ENCODE measurements at places on chromosomes 4 and X.

GRCh38 chr4:76709772-76710090 is 188.2 kb downstream of the SOWAHB start:
- DNase-seq, result no peak

DNA sequence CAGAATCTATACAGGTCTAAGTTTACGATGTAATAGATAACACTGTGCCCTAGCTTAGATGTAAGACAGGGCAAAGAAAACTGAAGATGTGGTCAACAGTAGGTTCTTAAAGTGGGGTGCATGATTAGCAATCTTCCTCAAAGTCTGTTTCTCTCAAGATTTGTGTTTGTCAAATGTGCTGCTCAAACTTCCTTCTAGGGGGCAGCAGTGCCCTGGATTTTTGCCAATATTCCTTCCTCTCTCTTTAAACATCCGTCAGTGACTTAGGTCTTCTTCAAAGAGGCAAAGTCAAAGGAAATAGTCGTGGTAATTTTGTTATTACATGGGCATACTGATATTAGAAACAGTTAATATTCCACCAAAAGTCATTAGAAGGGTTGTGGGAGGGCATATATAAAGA is 4.2 kb upstream of the PDHA2 start:
- no peak for DNase-seq

- DNase-seq, result no peak
These were observed 6.0 kb upstream of the PDLIM3 start for GRCh38 chr4:185541251-185541727.

DNA sequence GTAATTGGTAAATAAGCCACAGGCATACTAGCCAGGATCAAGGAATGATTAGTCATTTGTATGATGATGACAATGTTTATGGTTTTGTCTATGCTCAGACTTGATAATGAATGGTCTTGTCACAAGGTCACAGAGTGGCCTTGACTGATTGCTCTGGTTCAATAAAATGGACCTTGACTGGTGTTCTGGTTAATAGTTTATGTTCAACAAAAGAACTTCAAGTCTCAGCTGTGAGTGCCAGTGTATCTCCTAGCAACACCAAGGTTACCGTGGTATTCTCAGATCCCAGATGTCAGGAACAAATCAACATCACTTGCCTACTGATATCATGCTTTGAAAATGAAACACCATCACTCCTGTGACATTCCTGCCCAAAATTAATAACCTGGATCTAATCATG is 16.3 kb upstream of the LRAT start:
- DNase-seq, result no peak

- no peak for DNase-seq
These were observed 64.1 kb downstream of the FAM184B start for GRCh38 chr4:17717301-17717700.

GRCh38 chrX:48998391-48998790 is 3.7 kb downstream of the GRIPAP1 start:
- DNase-seq, result no peak

GRCh38 chr4:46844325-46844917 is 64.6 kb downstream of the COX7B2 start:
- DNase-seq, result no peak

- DNase-seq, result no peak
These were observed 99.7 kb downstream of the RASL11B start for GRCh38 chr4:52961666-52962412.

DNA sequence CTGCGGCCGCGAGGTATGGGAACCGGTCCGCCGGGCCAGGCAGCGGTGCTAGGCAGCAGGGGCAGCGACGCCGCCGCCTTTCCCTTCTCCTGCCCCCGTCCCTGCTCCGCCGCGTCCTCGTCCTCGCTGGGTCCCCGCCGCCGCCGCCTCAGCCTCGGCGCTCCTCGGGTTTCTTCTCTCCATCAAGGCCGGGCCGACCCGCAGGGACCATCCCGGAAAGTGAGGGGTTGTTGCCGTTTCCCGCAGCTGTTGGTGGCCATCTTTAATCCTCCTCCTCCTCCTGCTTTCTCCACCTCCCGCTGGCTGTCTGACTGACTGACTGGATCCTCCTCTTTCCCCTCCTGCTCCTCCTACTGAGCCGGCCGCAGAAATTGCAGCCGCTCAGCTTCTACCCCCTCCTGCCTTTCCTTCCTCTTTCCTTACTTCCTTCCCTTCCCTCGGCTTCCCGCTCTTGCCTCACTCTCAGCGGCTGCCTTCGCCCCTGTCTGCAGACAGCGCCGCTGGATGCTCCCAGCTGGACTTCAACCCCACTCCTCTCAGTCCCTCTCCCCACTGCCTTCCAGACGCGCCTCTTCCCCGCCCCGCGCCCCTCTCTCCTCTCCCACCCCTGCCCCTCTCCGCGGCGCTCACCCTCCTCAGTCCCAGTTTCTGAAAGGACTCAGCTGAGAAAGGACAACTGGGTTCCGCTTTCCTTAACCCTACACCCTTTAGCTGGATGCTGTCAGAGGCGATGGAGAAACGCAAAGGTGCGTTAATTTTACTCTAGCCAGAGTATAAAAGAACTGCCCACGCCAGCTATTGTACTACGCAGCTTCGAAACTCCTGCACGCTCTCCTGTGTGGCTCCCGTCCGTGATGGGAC is at the start of gene WDFY3:
WDFY3 (minus strand) TSS at position 309 of the 861 bp plus-strand sequence. CDS start 106,099 bp downstream, outside the sequence.
- DNase-seq, result no peak

GRCh38 chr4:44287505-44287904 is 161.1 kb downstream of the KCTD8 start:
- DNase-seq, result no peak

DNA sequence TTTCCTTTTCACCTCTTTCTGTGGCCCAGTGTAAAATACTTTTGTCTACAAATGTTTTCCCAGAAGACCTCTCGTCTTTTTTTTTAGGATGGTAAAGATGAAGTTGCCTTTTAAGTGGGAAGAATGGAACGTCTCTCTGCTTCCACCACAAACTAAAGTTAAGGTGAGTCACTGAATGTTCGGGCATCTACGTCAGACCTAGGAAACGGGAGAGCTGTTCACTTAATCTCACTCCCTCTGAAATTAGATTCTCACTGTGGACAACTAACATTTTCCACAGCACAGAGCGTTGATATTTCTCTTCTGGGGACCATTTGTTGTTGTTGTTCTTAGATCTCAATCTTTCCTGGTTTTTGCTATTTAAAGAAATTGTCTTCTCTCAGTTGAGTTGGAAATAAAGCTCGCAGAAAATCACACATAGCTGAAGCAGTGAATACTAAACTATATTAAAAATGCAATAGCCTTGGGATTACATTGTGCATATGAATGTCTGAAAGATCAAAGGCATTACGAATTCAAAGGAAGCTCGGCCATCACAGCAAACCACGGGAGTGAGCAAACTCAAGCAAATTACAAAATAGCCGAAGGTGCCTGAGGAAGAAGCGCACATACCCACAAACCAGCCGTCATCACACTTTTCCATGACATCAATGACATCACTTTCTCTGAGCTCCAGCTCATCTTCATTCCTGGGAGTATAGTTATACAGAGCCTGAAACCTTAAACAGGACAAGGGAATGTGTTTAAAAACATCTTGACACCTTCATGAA is 53.9 kb upstream of the PDLIM3 start:
- DNase-seq, result no peak
